Inflammatory macrophage (primary cell): ENCODE measurements at places on chromosomes 3 and 15.
A peak's percentile ranks its signal among the peaks of the same experiment; 100 is the strongest.

DNA sequence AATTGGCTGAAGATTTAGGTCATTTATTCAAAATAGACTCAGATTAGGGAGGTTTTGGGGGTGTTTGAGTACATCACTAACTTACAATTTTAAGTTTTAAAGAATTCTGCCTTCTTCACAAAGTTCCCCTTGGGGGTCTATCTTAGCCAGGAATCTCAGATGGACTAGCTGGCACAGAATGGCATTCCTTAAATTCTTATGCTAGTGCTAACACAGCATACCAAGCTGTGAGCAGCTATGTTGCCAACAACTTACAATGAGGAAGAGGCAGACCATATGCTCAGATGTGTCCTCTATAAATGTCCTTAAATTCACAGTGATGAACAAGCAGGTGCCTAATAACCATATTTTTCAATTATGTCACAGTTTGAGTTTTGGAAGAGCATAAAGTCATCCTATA lies 60.9 kb upstream of the NPHP3 start:
- DNase-seq = no peak

GRCh38 chr3:85303156-85303555 lies 344.4 kb downstream of the CADM2 start:
- DNase-seq = no peak

DNA sequence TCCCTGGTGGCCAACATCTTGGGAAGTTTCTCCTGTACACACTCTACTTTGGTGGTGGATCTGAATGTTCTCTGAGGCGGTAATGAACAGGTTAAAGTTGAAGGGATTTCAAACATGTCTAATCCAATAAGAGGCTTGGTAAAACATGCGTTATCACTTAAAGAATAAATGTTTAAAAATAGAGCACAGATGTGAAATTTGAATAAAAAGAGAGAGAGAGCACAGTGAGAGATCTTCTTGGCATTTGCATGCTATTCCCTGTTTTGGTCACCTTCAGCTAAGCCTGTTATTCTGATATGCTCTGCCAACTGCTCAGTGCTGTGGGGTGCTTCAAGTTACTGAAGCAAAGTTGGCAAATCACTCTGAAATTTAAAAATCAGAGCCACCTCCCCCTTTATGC lies 237.7 kb upstream of the WNT5A start:
- no peak for DNase-seq

GRCh38 chr3:132255041-132255745 lies 62.0 kb upstream of the ACP3 start:
- DNase-seq = peak; percentile 6

GRCh38 chr15:96222981-96223380 lies 107.5 kb upstream of the NR2F2 start:
- no peak for DNase-seq

DNA sequence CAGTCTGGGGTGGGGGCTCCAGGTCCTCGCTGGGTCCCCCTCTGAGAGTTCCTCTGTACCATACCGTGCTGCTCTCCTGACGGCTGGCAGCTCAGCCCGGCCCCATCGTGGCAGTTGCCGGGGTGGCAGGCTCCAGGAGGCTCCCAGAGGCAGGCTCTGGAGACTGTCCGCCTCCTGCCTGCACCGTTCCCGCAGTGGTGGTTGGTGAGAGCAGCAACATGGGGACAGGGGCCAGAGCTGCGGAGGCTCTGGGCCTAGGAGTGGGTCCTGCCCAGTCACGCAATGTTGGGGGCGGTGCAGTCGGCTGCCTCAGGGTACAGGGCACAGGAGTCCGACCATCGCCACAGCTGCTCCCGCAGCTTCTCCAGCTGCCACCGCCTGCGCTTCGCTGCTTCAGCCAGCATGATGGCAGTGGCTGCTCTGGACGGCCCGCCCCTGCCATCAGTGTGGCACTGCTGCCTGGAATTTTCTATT lies 492.7 kb downstream of the AGBL1 start:
- no peak for DNase-seq

GRCh38 chr3:185137821-185138220 lies 15.0 kb downstream of the C3orf70 start:
- no peak for DNase-seq

DNA sequence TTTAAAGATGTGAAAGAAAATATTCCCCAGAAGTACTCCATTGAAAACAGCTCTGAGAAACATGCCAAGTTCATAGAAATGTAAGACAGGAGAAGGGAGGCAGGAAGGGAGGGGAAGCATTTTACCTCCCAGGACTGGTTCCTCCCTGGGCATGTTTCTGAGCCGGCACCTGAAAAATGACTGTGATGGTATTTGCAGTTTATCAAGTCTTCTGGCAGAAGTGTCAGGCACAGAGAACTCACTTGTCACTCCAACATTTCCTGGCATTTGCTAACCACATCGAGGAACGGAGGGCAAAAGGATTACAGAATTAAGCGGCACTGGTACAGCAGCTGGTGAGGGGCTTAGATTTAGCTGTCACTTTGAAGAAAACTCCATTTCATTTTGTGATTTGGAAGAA lies 1054.0 kb downstream of the TUSC7 start:
- no peak for DNase-seq

GRCh38 chr3:98797905-98798304 lies 34.8 kb downstream of the ST3GAL6 start:
- DNase-seq = no peak

DNA sequence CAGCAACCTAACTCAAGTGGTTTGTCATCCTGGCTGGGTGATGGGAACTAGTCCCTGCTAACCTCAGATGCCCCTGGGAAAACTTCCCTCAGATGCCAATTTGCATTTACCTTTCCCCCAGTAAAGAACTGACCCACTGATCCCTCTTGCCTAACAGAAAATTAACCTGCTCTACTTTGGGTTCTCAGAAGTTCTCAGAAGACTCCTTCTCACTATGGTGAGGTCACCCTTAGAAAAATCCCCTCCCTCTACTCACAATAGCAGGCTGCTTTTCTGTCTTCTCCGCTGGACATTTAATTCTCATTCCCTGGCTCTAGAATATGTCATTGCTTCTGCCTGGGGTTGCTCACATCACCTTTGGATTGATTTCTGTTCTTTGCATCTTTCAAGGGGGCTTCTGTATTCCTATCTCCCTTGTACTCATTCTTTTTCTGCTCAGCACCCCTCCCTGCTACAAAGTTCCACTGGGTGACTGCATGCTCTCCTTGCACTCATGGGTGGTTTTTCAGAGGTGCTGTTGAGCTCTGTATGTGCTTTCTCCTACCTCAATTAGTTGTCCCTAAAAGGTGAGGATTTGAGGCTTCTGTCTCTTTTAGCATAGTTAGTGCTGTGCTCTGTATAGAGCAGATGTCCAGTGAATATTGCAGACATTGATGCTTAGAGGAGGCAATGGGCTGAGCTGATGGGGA lies 869 bp downstream of the PLA1A start:
- no peak for DNase-seq

- peak; percentile 6 for DNase-seq
Observed at GRCh38 chr3:124467980-124468902, 262.0 kb upstream of the UMPS start.

DNA sequence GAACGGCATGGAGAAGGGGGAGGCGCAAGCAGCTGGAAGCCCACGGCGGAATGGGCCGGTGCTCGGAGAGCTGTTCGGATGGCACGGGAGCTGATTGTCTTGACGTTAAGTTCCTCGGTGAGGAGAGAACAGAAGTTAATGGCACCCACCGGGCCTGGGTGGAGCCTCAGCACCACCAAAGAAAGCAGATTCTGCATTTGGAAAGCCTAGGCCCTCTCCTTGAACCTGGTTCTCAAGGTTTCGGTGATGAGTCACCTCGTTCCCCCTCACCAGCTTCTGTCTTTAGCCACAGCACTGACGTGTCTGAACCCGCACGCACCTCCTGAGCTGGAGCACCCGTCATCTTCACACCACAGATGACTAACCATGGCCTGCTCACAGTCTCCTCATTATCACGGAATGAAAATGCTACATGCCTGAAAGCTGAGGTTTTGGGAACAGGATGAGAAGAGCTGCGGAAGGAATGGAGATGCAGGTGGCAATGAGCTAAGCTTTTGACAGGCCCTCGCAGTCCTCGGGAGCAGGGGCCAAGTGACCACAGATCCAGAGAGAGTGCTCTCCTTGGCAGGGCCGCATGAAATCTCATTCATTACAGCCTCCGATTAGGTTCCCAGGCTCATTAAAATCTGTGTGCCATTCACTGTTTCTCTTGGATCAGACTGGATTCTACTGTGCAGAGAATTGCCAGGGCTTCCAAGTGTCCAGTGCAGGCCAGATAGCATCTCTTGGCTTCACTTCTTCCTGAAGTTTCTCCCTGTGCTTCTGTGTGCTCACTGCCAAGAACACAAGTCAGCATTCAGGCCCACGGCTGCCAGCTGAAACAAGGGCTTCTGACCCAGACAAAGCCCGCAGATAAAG lies 96.3 kb upstream of the DLG1 start:
- no peak for DNase-seq

GRCh38 chr3:126852511-126852910 lies 130.4 kb upstream of the PLXNA1 start:
- no peak for DNase-seq

- no peak for DNase-seq
Observed at GRCh38 chr3:50132421-50133282, 22.5 kb upstream of the SEMA3F start.

- no peak for DNase-seq
Observed at GRCh38 chr15:38401701-38402100, 52.2 kb upstream of the FAM98B start.

GRCh38 chr15:61749169-61749568 lies 311.1 kb downstream of the VPS13C start:
- no peak for DNase-seq

DNA sequence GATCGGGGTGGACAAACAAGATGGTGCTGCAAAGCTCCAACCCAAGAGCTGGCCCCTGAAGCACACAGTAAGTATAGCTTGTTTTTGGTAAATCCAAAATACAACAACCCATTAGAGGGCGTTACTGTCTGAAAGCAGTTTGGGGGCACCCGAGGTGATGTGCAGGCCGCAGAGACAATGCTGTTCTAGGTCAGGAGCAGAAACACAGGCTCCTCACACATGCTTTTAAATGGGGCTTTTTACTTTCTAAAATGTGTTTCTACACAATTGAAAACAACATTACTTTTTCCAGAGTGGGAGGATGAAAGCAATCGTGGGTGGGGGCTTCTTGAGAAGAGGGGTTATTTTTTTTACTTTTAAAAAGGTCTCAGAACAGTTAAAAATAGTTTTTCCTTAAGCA lies 1029.3 kb upstream of the CFAP20DC start:
- DNase-seq = no peak

DNA sequence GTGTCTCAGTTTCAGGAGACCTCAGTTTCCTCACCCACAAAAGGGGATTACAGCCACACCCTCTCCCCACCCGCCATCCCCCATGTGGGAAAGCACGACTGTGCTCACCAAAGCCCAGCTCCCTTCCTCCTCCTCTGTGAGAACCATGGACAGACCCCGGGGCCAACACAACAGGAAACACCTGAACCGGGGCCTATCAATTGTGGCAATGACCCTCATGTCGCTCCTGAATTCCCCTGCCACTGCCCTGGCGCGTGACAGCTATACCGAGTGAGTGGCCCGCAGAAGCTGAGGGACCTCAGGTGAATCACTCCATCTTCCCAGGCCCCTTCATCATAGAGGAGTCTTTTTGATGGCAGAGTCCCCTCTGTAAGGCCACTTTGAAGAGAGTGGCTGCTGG lies 28.6 kb downstream of the PLEKHO2 start:
- DNase-seq = no peak

- no peak for DNase-seq
Observed at GRCh38 chr3:36212251-36212650, 168.1 kb upstream of the STAC start.

DNA sequence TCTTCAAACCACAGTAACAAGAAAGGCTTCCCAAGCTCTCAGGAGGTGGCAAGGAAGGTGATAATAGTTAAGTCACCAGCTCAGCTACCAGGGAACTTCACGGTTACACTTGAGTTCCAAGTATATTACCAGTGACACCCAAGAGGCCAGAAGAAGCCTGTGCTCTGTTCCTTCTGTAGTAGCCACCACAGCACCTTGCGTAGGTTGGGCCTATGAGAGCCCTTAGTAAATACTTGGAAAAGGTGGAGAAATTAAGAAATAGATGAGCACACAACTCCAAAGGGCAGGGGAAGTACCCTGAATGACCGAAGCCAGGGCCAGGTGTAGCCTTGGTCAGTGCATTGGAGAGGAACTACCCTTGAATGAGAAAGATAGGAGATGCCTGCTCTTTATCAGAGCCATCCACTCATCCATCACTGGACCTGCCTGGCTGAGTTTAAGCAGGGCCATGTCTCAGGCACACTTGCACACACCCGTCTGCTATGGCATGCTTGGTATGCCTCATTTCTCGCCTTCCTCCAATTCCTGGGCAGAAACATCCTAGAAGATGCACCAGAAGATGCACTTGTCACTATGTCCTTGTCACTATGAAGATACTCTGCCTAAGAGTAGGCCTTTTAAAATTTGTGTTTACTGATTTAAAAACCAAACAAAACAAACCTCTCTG lies 32.6 kb upstream of the NDUFB4 start:
- no peak for DNase-seq

DNA sequence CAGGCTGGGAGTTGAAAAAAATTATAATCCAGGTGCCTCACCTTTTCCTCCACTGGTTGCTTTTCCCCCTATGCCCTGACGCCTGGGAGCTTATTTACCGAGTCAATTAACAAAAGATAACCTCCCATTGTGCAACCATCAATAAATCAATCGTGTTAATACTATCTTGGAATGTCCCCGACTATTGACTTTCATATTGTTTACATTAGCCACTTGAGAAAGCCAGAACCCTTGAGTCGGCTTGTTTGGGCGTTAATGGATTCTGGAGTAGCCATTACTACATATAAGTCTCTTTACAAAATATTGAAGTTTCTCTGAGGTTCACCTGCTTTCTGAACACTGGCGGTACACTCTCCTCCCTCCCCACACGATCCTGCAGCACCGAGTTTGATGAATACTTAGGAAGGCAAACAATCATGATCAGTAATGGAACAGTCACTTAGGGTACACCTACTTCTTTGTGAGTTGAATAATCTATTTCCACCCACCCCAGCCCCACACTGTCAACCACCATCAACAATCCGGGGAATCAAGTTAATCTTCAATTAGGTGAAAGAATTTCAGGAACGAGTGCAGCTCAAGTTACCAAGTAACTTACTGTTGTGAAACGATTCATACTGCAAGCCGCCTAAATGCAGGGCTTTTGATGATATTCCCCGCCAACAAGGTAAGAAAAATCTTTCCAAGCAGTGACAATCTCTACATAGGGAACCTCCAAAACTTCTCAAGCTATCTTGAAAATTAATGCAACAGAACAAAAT lies 159.3 kb upstream of the NR2F2 start:
- no peak for DNase-seq

- no peak for DNase-seq
Observed at GRCh38 chr3:135176881-135177280, 381.8 kb downstream of the EPHB1 start.

GRCh38 chr15:32855942-32856341 lies 138.1 kb downstream of the GREM1 start:
- no peak for DNase-seq

DNA sequence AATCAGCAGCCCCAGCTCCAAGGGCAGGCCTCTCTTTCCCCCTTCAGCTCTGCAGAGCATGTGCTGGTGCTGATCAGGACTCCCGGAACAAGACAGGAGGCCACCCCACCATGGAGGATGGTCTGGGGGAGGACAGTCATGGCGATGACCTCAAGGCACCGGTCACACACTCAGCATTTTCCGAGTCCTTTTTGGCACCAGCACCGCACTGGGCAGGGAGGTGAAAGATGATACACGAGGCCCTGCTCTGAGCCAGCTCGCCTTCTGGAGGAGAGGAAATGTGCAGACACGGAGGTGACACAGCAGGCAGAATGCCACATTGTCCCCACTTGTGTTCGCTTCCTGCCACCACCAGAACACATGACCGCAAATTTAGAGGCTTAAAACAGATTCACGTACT lies 61.8 kb upstream of the SEC61A1 start:
- no peak for DNase-seq
